Coronary artery (tissue), 2 donors: ENCODE measurements at places on chromosomes 3 and 15.

- DNase-seq: no peak
These were observed 534.5 kb upstream of the TBL1XR1 start for GRCh38 chr3:177731644-177732268.

- DNase-seq: no peak
These were observed 617.6 kb upstream of the ZNF717 start for GRCh38 chr3:76402926-76403325.

DNA sequence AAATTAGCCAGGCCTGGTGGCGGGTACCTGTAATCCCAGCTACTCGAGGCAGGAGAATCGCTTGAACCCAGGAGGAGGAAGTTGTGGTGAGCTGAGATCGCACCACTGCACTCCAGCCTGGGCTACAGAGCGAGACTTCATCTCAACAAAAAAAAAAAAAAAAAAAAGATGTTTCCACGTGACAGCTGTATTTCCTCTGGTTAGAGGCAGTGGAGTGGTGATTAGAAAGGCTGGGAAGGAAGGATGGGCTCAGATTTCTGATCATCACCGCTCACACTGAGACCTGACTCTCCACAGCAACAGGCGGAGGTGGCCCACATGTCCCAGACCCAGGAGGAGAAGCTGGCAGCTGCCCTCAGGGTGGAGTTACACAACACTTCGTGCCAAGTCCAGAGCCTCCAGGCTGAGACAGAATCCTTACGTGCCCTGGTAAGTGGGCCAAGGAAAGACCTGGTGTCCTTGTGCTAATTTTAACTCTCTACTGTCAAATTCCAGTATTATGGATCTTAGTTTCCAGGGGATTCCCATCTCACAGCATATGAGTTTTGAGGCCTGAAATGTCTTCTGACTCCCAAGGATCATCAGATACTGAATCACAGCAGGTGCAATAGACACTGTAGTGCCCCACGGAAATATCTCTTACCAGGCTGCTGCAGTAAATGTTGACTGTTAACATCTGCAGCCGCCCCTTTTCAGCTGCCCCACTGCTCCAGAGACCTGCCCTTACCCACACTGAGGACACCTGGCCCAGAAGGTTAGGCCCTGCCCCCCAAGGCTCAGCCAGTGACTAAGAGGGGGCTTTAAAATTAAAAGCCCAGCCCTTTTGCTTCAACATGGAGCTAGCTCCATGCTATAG, 66.9 kb downstream of the BFSP2 start:
- DNase-seq: no peak

DNA sequence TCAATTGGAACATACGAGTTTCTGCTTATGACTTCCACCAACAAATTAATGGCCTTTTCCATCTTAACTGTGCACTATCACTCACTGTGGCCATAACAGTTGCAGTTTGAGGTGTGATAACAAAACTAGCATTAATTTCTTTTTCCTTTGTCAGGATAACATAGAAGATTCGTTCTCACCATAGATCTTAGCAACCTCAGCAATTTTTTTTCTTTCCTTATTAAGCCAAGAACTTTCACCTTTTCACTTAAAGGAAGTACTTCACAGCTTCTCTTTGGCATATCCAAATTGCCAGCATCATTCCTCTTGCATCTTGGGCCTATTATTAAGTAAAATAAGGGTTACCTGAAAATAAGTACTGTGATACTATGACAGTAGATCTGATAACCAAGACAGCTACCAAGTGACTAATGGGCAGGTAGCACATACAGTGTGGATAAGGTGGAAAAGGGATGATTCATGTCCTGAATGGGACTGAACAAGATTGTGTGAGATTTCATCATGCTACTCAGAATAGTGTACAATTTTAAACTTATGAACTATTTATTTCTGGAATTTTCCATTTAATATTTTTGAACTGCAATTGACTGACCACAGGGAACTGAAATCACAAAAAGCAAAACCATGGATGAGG, 46.6 kb downstream of the CEP70 start:
- no peak for DNase-seq

DNA sequence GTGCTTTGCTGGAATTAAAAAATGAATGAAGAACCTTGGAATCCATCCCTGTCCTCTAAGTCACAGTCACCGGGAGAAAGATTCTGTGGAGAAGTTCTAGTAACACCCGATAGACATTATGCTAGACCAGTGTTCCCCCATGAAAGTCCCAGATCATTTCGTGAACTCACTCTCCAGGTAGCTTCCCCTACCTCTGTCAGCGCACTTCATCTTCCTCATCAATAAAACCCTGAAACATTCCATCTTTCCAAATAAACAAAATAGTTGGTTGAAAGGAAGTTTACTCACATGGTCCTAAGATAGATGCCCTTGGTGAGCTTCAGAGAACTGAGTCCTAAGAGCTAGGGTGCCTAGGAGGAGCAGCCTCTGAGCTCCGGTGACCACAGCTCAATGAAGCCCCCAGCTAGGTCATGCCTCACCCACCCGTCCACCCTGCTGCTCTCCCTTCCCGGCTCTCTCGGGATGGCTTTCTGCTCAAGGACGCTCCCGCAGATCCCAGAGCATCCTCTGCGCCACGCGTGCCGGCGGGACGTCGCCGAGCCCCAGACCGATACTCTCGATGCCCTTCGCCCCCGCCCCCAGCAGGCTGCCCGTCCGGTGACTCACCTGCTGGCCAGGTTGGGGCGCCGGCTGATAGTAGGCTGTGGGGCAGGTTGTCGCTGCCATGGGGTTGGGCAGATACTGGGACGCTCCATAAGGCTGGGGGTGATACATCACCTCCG, 776 bp downstream of the VGLL3 start:
- DNase-seq: no peak

DNA sequence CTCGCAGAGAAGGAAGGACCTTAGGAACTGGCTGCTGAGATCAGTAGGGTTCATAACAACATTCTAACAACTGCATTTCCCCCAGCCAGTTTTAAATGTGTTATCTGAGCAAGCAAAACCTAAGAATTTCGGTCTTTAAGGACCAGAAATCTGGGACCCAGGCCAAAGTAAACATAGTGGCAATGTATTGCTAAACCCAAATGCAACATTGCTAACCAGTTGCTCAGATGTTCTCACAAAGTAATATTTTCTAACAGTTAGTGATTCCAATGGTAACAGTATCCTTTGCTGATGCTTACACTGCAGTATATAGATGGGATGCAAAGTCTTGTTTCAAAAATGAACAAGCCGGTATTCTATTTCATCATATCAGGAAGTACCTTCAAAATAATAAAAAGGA, 254.3 kb downstream of the RYR3 start:
- DNase-seq: no peak

DNA sequence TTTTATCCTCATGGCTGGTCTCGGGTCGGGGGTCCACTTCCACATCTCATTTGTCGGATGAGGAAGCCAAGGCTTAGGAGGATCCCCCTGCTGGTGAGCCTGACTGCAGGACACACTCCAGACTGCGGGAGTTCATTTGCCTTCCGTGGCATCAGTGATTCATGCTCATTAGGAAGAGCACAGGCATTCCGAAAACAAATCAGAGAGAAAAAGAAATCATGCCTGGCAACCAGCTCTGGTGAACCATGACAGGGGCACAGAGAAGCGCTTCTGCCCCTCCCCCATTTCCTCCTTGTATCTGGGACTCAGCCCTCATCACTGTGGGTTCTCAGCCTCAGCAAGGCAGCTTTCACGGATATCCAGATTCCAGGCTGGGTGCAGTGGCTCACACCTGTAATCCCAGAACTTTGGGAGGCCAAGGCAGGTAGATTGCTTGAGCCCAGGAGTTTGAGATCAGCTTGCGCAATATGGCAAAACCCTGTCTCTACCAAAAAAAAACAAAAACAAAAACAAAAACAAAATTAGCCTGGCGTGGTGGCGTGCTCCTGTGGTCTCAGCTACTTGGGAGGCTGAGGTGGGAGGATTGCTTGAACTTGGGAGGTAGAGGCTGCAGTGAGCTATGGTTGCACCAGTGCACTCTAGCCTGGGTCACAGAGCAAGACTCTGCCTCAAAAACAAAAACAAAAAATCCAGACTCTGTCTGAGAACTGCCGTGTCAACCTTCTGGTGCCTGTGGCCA, 28.4 kb downstream of the IRAK2 start:
- DNase-seq: no peak

GRCh38 chr3:179146911-179147513, 1.1 kb upstream of the PIK3CA start:
- DNase-seq: no peak

- no peak for DNase-seq
These were observed 916.2 kb upstream of the CADM2 start for GRCh38 chr3:84042399-84043106.

GRCh38 chr3:138082085-138082991, 33.1 kb downstream of the DZIP1L start:
- no peak for DNase-seq

- DNase-seq: no peak
These were observed 16.1 kb upstream of the CMTM7 start for GRCh38 chr3:32375596-32375930.
